RWPE2 (cell line): ENCODE measurements at places on chromosomes 1 and 21.

GRCh38 chr1:228453614-228454013 lies 33.6 kb upstream of the RNF187 start:
- DNase-seq: no peak

DNA sequence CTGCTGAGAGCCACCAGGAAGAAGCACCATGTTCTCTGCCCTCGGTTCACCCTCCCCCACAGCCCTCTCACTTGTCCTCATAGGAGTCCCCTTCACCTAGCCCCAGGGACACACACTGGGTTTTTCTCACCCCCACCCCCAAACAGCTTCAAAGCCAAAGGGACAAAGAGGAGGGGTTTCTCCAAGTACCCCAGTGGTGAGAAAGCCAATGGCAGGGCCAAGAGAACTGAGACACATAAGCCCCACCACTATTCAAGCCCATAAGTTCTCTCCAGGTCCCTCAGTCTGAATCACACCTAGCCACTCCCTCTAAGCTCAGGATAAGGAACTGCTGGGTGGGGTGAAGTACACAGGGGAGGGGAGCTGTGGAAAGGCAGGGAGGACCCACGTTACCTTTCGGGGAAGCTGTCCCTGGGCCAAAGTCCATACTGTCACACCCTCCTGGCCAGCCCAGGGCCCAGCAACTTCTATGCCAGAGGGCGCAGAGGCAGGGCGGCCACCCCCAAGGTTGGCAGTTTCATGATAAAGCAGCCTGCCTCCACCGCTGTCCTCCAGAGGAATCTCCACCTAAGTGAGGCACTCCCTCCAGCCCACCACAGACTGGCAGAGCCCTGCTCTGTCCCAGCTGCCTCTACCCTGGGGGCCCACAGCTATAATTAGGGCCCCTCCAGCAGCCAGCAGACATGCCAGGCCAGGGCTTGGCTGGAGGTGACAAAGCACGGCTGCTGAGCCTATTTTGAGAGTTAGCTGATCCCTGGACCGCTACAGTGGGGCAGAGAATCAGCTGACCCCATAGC lies 39.0 kb upstream of the PPP1R15B start:
- DNase-seq: no peak

GRCh38 chr1:155944444-155944799 lies 3.0 kb downstream of the RXFP4 start:
- DNase-seq: no peak

- DNase-seq: no peak
Measured at GRCh38 chr1:196090226-196090625, 518.0 kb downstream of the KCNT2 start.

DNA sequence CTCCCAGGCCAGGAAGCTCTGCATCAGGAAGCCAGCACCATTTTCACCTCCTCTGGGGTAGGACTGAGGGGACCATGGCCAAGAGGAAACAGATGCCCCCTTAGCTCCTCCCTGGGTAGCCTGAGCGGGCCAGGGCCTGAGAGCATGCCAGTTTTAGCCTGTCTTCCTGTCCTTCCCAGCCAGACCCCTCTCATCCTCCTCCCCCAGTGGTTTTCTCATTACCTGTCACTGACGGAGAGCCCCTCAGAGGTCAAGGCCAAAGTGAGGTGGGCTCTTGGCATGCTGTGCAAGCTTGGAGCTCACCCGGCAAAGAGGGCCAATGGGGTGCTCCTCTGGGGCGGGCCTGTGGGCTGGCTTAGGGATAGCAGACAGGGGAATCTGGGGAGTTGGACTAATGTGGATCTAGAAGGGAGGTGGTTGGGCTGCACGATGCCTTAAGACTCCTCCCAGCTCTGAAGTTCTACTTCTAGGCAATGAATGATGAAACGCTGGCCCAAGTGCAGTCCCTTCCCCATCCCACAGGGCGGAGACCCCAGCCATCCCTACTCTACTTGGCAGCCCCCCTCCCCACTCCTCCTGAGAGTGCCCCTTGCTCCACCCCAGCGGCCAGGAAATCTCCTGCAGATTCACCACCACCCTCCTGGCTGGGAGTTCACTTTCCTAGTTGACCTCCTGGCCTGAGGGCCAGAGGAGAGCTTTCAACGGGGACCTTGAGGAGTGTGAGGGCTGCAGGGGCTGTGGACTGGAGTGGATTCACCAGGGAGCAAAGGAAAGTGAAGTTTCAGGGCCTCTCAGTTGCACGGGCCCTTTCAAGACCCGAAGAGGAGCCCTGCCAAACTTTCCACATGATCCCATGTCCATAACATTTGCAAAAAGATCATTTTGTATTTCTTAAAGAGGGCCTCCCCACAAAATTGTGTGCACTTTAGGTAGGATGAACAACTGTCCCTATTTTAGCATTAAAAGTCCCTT lies 9.4 kb upstream of the LMNA start:
- no peak for DNase-seq

- DNase-seq: no peak
Measured at GRCh38 chr1:77557053-77557452, 125.4 kb downstream of the ZZZ3 start.

- no peak for DNase-seq
Measured at GRCh38 chr1:112126598-112126997, 137.1 kb upstream of the KCND3 start.

GRCh38 chr21:39386899-39387298 lies 38.0 kb upstream of the HMGN1 start:
- DNase-seq: no peak

- no peak for DNase-seq
Measured at GRCh38 chr1:29753244-29753643, 516.9 kb downstream of the PTPRU start.

GRCh38 chr1:54976747-54977146 lies 3.7 kb upstream of the TMEM61 start:
- no peak for DNase-seq

DNA sequence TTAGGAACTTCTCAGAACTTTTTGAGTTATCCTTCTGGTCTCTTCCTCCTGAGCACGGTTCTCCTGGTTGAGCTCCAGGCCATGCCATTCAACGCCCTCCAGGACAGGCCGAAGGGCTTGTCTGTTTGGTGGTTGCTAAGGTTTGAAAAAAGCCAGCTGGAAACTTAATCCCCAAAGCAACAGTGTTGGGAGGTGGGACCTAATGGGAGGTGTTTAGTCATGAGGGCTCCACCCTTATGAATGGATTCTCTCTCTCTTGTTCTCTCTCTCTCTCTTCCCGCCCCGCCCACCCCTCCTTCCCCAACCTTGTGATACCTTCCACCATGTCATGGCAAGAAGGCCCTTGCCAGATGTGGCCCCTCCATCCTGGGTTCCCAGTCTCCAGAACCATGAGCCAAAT lies 829 bp downstream of the KCNE1 start:
- DNase-seq: no peak

DNA sequence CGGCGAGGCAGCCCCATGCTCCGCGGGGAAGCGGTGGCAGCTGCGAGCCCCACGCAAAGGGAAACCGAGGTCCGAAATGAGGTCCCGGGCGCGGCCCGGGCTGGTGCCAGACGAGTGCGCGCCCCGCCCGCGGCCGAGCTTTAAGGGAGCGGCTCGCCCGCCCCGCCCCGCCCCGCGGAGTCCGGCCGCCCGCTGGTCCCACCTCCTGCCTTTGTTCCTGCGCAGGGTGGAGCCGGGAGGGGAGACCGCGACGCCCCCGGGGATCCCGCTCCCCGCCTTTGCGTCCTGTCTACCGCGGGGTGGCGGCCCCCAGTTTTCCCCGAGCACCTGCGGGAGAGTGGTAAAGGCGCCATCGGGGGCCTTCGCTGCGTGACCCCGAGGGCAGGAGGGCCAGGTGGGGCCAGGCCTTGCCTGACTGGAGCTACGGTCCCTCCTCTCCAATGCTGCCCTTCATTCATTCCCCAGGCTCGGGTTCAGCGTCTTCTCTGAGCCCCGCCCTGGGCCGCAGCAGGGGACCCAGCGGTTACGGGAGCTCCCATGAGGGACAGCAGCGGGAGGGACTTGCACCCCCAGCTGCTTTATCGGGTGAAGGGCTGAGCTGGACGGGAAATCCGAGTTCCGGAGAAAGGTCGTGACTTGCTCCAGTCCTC lies at the start of gene HES2:
HES2 (minus strand) TSS at position 116 of the 650 bp plus-strand sequence; CDS start at position 17, 99 bp downstream.
- DNase-seq: no peak
